ENCODE measurements at places on chromosomes 6 and 20. TPM values are rescaled to one million over a fixed set of nuclear protein-coding genes. Genes with fewer than 3 reads are reported as not detected.

The RIPPLY2 gene
- not detected for total RNA-seq

The LY6G5B gene
- total RNA-seq = 12.6 TPM

The SDCBP2 gene
- total RNA-seq = 10.9 TPM

The SIRPG gene
- total RNA-seq = 0.81 TPM

The LGSN gene
- 0.38 TPM for total RNA-seq

DNA sequence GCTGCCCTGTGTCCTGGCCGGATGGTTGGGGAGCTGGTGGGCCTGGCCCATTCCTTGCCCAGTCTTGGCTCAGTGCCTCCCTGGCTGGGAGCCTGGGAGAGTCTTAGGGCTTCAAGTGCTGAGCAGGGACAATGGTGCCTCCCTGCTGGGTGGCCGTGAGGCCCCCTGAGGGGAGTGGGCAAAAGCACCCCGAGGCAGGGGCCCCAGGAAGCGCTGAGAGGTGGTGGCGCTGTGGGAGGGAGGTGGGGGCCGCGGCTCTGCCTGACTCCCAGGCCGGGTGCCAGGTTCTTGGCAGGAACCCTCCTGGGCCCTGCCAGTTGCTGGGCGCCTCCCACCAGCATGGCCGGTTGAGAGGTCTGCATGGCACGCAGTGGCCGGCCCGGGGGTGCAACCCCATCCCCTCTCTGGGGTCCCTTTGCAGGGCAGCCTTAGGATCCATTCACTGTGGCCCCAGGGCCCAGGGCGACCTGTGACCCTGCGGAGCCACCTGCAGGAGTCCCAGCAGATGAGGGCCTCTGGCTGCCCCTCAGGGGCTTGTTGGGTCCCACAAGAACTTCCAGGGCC is 9.2 kb upstream of the RPS21 start:
- DNase-seq = no peak

DNA sequence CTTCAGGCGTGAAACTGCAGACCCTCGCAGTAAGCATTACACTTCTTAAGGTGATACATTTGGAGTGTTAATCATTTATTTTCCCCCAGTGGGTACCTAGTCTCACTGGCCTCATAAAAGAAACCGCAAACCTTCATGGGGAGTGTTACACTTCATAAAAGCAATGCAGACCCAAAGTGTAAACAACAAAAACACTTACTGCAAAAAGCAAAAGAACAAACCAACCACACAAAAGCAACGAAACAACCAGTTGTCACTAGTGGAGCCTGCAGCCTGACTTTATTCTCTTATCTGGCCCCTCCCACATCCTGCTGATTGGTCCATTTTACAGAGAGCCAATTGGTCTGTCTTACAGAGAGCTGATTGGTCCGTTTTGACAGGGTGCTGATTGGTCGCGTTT is 23.8 kb downstream of the LY86 start:
- no peak for DNase-seq

GRCh38 chr20:58458342-58459057 is 56.7 kb downstream of the APCDD1L start:
- DNase-seq = no peak

DNA sequence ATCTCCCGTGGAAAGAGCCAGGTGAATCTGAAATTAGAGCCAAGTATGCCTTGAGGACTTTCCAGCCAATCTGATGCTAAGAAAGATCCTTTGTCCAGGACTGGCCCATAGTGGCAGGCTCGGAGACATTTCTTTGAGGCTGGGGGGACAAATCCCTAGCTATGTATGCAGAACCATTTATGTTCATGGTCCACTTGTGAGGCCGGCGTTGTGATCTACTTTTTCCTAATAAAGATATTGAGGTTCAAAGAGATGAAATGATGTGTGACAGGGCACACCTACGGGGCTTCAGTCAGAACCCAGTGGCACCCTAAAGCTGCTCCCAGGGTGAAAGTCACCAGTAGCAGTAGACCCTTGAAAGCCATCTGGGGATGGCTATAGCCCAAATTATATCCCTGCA is 120.3 kb upstream of the MAFB start:
- no peak for DNase-seq

GRCh38 chr6:151111670-151112069 is 128.1 kb upstream of the AKAP12 start:
- no peak for DNase-seq

DNA sequence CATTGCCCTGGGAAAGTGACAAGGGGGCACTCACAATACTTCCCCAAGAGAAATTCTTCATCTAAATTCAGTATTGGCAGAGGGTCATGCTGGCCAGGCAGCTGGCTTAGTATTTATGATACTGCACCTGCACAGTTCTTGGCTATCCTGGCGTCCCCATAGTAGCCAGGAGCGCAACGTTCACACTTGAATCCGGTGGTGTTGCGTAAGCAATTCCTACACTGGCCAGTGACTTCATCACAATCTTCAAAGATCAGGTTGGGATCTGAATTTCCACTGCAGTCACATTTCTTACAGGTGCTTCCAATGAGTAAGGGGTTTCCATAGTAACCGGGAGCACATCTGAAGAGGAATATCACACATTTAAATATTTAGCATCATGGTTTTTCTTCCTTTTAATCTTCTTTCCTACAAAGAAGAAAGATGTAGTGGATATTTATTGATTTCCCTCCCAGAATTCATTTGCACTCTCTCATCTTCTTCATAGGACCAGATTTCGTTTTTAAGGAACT is 62.8 kb downstream of the LAMA4 start:
- no peak for DNase-seq

DNA sequence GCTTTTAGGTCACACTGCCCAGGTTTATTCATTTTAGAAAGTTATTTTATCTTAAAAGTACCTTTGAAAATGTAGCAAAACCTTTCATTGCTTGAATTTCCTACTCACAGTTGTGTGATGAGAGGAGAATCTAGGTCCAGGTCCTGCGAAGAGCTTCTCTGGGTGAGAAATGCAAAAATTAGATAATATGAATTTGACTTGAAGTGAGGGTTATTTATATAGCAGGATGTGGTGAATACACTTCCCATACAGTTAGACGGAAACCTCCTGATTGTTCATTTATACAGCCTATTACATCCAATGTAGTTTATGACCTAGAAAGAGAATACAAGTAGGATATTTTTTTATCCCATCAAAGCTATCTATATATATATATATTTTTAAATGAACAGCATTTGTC is 30.5 kb downstream of the CDKAL1 start:
- no peak for DNase-seq

GRCh38 chr6:31903957-31904356 is 2.1 kb upstream of the ZBTB12 start:
- DNase-seq = no peak

- no peak for DNase-seq
Observed at GRCh38 chr6:98830146-98830545, 4.2 kb upstream of the POU3F2 start.

- DNase-seq = no peak
Observed at GRCh38 chr6:144475411-144475810, 190.3 kb downstream of the UTRN start.

Data from upper lobe of right lung (tissue), 1 donor.